ENCODE measurements at places on chromosomes 1 and 21.

DNA sequence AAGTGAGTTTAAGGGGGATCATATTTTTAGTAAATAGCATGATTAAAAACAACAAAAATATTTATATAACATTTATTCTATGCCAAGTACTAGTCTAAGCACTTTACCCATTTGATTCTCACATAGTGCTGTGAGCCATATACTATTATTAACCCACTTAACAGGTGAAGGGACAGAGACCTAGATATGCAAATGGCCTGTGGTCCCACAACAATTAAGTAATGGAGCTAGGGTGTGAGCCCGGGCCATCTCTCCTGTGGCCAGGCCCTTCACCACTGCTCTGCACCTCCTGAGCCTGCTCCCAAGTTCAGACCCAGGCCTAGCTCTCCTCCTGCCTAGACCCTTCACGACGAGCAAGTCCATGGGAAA, 537 bp downstream of the ASCL5 start:
- DNase-seq, result no peak

GRCh38 chr1:25805863-25806225, 5.9 kb downstream of the SELENON start:
- no peak for DNase-seq

DNA sequence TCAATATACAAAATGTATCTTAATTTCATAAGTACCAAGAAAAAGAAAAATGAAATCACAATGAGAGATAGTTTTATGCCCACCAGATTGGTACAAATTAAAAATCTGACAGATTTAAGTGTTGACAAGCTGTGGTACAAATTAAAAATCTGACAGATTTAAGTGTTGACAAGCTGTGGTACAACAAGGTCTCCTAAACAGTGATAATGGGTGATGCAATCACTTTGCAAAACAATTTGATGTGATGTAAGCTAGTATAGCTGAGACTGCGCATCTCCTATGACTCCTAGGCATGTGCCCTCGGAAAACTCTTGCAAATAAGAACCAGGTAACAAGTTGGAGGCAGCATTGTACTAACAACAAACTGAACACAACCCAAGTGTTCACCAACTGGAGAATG, 100.6 kb downstream of the LPAR3 start:
- DNase-seq, result no peak

GRCh38 chr1:87572008-87572407, 243.3 kb downstream of the LMO4 start:
- no peak for DNase-seq

GRCh38 chr1:37682334-37682987, 9.9 kb upstream of the CDCA8 start:
- peak; percentile 58 for DNase-seq

GRCh38 chr1:19013826-19014548, 57.5 kb upstream of the IFFO2 start:
- no peak for DNase-seq

GRCh38 chr1:63363014-63363413, 4.4 kb upstream of the ALG6 start:
- no peak for DNase-seq

DNA sequence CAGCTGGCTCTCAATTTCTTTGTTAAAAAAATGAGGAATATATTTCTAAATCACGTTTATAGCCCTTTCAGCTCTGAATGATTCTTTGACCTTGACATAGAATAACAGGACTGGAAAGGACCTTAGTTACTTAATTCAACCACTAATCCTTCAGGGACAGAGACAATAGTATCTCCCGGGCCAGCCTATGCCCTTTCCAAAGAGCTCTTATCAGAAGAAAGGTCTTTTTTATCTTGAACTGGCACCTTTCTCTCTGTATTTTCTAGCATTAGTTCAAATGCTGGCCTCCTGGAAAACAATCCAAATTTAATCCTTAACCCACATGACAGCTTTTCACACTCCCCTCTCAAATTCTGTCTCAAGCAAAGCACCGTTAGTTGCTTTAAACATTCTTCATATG, 44.8 kb upstream of the FBXO28 start:
- no peak for DNase-seq

- DNase-seq, result no peak
Observed at GRCh38 chr1:42765269-42765668, 1.6 kb downstream of the P3H1 start.

DNA sequence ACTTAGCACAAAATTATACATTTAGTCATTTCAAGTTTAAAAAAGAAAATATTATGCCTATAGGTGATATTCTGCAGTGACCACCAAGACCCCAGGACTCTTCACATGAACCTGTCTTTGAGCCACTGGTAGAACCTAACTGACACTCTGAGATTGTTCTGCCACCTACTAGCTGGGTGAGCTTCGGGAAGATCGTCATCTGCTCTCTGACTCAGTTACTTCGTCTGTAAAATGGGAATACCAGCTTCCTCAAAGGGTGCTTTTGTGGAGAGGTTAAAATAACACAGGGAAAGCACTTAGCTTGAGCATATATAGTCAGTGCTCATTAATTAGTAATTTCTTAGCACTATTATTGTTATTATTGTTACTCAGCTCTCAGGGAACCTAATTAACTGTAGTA, 228.5 kb upstream of the JUN start:
- DNase-seq, result no peak

DNA sequence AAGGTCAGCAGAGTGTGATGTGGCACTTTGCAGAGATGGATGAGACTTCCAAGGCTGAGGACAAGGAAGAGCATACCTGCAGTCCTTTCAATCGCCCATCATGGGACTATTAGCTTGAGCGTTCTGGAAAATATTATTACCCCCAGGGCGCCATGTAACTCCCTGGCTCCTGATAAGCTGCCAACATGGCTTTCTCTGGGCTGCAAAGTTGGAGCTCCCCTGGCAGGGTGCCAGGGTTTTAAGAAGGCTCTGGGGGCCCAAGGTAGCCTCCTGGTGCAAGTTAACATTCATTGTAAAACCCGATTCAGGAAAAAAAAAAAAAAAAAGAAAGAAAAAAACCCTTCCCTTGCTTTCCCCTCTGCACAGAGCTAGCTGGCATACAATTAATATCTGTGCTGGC, 196.7 kb downstream of the PBX1 start:
- DNase-seq, result peak; percentile 69

DNA sequence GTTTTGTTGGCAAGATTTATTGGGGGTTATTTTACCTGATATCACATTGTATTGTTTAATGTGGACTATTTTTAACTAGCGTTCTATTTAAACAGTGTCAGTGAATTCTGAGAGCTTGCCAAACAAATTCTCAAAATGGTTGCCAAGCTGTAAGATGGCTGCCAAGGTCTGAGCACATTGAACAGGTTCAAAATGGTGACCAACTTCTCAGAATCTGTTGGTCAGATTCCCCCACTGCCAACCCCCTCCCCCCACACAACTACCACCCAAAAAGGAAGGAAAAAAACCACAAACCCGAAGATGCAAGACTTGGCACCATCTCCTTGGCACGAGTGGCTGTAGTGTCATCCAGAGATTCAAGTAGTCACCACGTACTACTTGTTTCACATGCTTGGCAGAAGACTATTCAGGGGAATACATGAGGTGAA, 159.1 kb downstream of the NFIA start:
- DNase-seq, result peak; percentile 68

- peak; percentile 89 for DNase-seq
Observed at GRCh38 chr1:100188617-100189016, 10.6 kb upstream of the LRRC39 start.

DNA sequence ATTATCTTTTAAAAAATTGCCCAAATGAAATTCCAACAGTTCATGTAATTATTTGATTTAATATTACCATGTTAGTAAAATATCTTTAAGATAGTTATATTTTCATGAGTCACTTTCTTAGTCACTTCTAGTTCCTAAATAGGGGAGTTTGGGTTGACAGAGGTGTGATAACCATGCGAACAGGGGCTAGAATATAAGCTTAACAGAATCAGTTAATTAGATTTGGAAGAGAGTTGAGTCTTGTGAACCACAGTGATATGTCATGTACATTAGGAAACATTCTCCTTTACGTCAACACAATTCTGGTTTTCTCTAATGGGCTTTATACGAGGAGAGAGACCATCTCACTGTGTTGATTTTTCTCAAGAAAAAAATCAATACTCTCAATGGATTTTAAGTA, 64.8 kb upstream of the ZNF281 start:
- DNase-seq, result no peak

DNA sequence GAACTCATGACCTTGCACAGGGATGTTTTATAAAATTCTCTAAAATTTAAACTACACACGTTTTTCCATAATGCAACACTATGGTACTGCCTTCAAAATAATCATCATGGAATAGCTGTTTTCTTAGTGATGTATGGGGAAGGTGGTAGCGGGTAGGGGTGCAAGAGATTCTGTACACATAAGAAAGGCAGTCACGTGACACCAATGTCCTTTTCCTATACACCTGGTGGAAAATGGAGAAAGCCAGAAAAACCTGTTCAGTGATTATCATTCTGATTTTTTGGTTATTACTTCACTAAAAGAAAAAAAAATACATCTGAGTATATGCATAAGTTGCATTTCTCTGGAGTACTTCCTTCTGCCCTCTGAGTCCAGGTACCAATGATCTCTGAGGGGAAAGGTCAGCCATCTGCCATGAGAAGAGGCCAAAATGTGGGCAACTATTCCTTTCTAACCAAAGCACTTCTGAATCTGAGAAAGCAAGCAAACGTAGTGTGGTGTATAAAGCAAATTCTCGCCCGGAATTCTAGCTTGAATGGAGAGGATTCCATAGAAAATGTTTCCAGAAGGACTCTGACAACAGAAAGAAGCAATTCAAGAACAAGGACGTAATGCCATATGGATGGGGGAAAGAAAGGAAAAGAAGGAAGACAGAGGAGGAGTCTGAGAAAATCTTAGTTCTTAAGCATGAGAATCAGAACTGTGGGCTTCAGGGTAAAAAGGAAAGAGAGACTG, 137.3 kb downstream of the RERE start:
- DNase-seq, result no peak

GRCh38 chr1:67683316-67683715, 1.7 kb upstream of the GADD45A start:
- no peak for DNase-seq

GRCh38 chr1:203888807-203889251, 27.4 kb downstream of the SNRPE start:
- DNase-seq, result no peak

DNA sequence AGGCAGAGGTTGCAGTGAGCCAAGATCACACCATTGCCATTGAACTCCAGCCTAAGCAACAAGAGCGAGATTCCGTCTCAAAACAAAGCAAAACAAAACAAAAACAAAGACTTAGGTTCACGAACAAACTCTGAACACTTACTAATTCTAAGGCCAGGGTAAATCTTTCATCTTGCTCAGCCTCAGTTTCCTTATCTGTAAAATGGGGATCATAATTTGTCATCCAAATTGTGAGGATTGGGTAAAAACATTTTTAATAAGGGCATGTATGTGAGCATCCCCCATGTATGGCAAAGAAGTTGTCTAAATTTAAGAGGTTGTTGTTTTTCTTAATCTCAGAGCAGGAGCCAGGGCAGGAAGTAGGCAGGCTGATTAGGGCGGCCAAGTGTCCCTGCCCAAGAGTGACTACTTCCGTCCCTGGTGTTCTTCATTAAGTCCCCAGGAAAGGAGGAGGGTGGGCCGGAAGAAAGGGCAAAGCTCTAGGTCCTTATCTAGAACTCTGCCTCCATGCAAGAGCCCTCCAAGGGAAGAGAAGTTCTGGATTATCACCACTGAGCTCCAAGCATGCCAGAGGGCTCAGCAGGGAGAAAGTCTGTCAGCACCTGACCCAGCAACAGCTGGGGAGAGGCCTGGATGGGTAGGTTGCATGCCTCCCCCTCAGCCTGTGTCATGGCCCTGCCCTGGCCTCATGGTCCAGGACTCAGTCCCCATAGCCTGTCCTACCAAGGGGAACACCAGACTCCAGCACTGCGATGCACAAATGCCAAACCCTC, 49.9 kb upstream of the CLIC4 start:
- DNase-seq, result no peak

DNA sequence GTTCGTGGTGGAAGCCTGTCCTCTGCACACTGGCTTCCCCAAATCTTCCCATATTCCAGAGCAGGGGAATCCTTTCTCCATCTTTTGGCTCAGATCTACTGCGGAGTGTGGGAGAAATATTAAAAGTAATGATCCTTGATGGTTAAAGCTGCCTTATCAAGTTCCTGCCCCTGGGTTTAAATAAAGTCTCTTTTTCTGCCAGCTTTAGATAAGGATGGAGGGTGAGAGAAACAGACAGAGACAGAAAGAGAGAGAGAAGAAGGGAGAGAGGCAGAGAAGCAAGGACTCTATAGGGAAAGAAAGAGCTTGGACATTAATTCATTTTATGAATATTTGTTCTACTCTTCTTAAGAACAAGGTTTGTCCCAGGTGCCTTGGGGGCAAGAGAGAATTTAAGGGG, 98.0 kb downstream of the KCNJ15 start:
- DNase-seq, result no peak
